Mesothelial cell of epicardium (in vitro differentiated cells): ENCODE measurements at places on chromosomes 7 and 10.

DNA sequence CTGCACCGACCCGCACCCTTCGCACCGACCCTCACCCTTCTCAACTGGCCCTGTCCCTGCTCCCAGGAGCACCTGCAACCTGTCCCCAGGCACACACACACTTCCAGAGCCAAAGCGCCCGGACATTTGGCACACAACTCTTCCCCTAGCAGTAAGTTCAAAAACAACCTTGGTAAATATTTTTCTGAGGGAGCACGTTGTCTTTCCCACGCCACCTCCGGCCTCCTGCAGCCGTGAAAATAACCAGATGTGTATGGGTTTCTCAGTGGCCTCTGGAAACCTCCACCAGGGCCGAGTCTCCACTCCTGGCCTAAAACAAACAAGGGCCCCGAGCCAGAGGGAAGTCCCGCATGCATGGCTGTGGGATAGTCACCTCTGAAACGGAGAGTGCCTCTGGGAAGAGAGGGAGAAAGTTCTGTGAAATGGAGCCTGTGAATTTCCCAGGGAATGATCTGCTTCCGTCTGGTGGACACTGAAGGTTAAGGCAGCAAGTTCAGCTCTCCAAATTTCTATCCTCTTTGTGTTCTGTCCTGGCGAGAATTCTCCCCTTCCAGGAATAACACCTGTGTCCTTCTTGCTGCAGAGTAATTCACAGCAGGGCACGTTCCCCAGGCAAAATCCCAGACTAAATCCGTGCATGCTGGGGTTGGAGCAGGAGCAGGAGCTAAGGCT is 15.8 kb downstream of the PODXL start:
- no peak for DNase-seq
- H3K4me1 ChIP-seq, result peaks cover 33% of the 10 kb centered on the region
- H3K36me3 ChIP-seq, result peaks cover 4% of the 10 kb centered on the region
- H3K27ac ChIP-seq, result peak overlapping the region; percentile 57
- H3K4me3 ChIP-seq, result no peak overlapping the region

DNA sequence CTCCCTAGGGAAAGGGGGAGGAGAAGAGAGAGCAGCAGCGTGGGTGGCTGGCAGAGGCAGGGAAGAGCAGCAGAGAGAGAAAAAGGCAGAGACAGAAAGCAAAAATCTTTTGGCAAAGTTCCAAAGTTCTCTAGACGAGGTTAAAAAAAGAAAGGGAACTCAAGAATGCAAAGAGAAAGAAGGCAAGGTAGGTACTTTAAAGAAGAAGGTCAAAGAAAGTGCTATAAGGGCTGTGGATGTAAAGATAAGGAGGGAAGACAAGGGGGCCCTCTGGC is 20.2 kb upstream of the OPTN start:
- H3K27me3 ChIP-seq, result no peaks in the 10 kb centered on the region
- peaks cover 9% of the 10 kb centered on the region for H3K4me1 ChIP-seq
- peaks cover 15% of the 10 kb centered on the region for H3K36me3 ChIP-seq
- no peak overlapping the region for H3K27ac ChIP-seq
- H3K4me3 ChIP-seq, result no peak overlapping the region

DNA sequence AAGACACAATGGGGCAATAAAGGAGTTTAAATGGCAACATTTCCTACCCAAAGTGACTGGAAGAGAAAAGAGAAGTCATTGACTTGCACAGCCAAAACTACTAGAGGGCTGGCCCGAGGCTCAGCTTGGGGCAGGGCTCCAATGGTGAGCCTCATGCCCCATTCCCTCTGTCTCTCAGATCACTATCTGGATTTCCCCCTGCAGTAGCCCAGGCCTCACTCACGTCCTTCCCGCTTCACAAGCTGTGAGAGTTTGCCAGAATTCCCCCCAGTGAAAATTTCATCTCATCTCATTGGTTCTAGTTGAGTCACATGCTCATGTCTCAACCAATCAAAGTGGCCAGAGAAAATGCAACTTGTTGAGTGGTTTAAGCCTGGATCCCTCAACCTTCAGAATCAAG is 181.3 kb downstream of the WDR11 start:
- H3K4me1 ChIP-seq, result peaks cover 32% of the 10 kb centered on the region
- no peak overlapping the region for H3K4me3 ChIP-seq
- no peak overlapping the region for H3K27ac ChIP-seq
- no peaks in the 10 kb centered on the region for H3K27me3 ChIP-seq
- no peak for DNase-seq
- no peaks in the 10 kb centered on the region for H3K36me3 ChIP-seq

- H3K36me3 ChIP-seq, result no peaks in the 10 kb centered on the region
- H3K27ac ChIP-seq, result peak overlapping the region; percentile 82
- H3K4me1 ChIP-seq, result peaks cover 34% of the 10 kb centered on the region
- no peaks in the 10 kb centered on the region for H3K27me3 ChIP-seq
- DNase-seq, result no peak
These were observed 9.0 kb downstream of the MTURN start for GRCh38 chr7:30143748-30144251.

GRCh38 chr7:16753932-16754855 is 639 bp downstream of the TSPAN13 start:
- no peaks in the 10 kb centered on the region for H3K36me3 ChIP-seq
- peak overlapping the region; percentile 91 for H3K27ac ChIP-seq
- peaks cover 2% of the 10 kb centered on the region for H3K27me3 ChIP-seq
- peak; percentile 36 for DNase-seq

GRCh38 chr10:93434991-93435491 is 47.1 kb downstream of the MYOF start:
- no peak for DNase-seq
- H3K27ac ChIP-seq, result peak overlapping the region; percentile 100
- H3K27me3 ChIP-seq, result no peaks in the 10 kb centered on the region
- H3K36me3 ChIP-seq, result peaks cover 5% of the 10 kb centered on the region
- H3K4me1 ChIP-seq, result peaks cover 53% of the 10 kb centered on the region

DNA sequence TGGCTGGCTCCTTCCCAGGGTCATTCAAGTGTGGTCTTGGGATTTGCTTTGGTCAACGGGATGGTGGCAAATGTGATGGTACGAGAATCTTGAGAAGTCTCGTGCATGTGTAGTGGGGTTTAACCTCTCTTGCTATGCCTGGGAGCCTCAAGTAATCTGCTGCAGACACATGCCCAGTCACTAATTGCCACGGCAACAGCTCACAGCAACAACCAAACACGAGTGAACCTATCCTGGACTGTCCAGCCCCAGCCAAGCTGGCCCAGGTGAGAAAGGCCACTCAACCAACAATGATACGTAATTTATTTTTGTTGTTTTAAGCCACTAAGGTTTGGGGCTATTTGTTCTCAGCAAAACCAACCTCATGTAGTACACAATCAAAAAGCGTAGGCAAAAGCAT is 38.1 kb upstream of the DDC start:
- no peak overlapping the region for H3K4me3 ChIP-seq
- no peaks in the 10 kb centered on the region for H3K27me3 ChIP-seq
- peaks cover 24% of the 10 kb centered on the region for H3K36me3 ChIP-seq
- H3K4me1 ChIP-seq, result no peaks in the 10 kb centered on the region
- DNase-seq, result no peak
- H3K27ac ChIP-seq, result no peak overlapping the region

GRCh38 chr7:92517631-92518030 is 10.7 kb downstream of the PEX1 start:
- no peaks in the 10 kb centered on the region for H3K27me3 ChIP-seq
- no peak for DNase-seq
- no peak overlapping the region for H3K4me3 ChIP-seq
- peaks cover 23% of the 10 kb centered on the region for H3K36me3 ChIP-seq
- no peaks in the 10 kb centered on the region for H3K4me1 ChIP-seq

- H3K27ac ChIP-seq, result no peak overlapping the region
- H3K36me3 ChIP-seq, result no peaks in the 10 kb centered on the region
- H3K4me1 ChIP-seq, result no peaks in the 10 kb centered on the region
- H3K4me3 ChIP-seq, result no peak overlapping the region
- peaks cover 4% of the 10 kb centered on the region for H3K27me3 ChIP-seq
- no peak for DNase-seq
These were observed 104.6 kb upstream of the GDF10 start for GRCh38 chr10:47195274-47195885.

DNA sequence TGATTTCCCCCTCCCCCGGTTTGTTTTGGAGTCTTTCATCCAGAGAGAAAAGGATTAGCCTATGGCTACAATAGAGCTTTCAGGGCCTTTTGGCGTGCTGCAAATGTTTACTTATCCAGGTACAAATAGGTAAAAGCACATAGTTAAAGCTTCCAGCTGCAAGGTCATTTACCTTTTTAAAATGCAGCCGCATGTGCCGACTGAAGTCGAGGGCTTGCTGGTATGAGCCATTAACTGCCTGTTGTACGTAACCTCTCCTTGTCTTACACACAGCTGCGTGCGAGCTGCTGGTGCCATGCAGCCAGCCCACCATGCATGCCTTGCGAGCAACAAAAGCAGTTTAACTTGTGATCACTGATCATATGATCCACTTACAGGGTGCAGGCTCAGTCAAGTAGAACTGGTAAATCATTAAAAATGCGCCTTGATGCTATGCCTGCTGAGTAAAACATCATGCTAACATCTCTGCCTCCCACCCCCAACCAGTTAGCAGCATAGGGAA is 866.4 kb downstream of the LRMDA start:
- H3K4me1 ChIP-seq, result peaks cover 56% of the 10 kb centered on the region
- no peak overlapping the region for H3K4me3 ChIP-seq
- no peak overlapping the region for H3K27ac ChIP-seq
- DNase-seq, result no peak
- H3K36me3 ChIP-seq, result no peaks in the 10 kb centered on the region
- H3K27me3 ChIP-seq, result peaks cover 14% of the 10 kb centered on the region

GRCh38 chr7:158495786-158496185 is 91.8 kb downstream of the PTPRN2 start:
- H3K4me3 ChIP-seq, result no peak overlapping the region
- H3K27me3 ChIP-seq, result peaks cover 27% of the 10 kb centered on the region
- H3K27ac ChIP-seq, result no peak overlapping the region
- no peak for DNase-seq
- peaks cover 11% of the 10 kb centered on the region for H3K4me1 ChIP-seq
- no peaks in the 10 kb centered on the region for H3K36me3 ChIP-seq

- H3K4me3 ChIP-seq, result no peak overlapping the region
- no peaks in the 10 kb centered on the region for H3K36me3 ChIP-seq
- no peak for DNase-seq
- no peak overlapping the region for H3K27ac ChIP-seq
These were observed 24.2 kb downstream of the AFAP1L2 start for GRCh38 chr10:114380060-114380459.

- H3K27ac ChIP-seq, result no peak overlapping the region
- peaks cover 18% of the 10 kb centered on the region for H3K36me3 ChIP-seq
These were observed 558.7 kb upstream of the FOXK1 start for GRCh38 chr7:4123346-4123745.

GRCh38 chr10:110765513-110766319 is 106.0 kb upstream of the PDCD4 start:
- H3K27me3 ChIP-seq, result no peaks in the 10 kb centered on the region
- H3K4me1 ChIP-seq, result peaks cover 5% of the 10 kb centered on the region
- H3K36me3 ChIP-seq, result no peaks in the 10 kb centered on the region
- DNase-seq, result no peak
- H3K27ac ChIP-seq, result peak overlapping the region; percentile 78

DNA sequence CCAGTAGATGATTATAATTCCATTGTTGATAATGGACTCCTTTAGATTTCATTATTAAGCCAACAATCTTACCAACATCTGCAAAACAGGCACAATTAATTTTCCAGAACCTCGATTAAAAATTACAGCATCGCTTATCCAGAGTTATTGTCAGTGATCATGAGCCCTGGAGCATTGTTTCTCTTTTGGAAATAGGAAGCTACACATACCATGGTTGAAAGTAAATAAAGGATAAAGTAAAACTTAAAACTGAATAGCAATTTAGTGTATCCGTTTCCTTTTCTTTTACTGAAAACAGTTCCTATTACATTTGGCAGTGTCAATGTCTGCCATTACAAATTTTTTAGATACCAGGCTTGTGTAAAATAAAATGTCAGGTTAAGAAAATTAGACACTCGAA is 9.9 kb upstream of the HOXA2 start:
- peaks cover 54% of the 10 kb centered on the region for H3K4me1 ChIP-seq
- H3K36me3 ChIP-seq, result peaks cover 19% of the 10 kb centered on the region
- no peaks in the 10 kb centered on the region for H3K27me3 ChIP-seq

DNA sequence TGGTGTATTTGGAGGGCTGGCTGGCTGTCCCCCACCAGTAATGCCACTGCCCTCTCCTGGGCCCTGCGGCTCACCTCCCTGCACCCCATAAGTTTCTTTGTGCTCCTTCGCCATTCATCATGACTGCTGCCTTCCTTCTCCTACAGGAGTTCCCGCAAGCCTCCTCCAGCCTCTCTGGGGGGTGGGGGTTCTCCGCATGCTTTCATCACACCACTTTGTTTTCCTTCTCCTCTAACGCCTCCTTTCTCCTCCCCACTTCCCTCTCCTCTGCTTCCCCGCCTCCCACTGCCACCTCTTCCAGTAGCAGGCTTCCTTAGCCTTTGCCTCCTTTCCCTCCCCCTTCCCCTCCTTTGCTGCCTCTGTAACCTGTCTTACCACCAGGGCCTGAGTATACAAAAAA is 58.1 kb downstream of the PAX2 start:
- H3K4me1 ChIP-seq, result peaks cover 9% of the 10 kb centered on the region
- H3K4me3 ChIP-seq, result no peak overlapping the region
- H3K36me3 ChIP-seq, result no peaks in the 10 kb centered on the region
- no peak overlapping the region for H3K27ac ChIP-seq
- peaks cover 89% of the 10 kb centered on the region for H3K27me3 ChIP-seq

DNA sequence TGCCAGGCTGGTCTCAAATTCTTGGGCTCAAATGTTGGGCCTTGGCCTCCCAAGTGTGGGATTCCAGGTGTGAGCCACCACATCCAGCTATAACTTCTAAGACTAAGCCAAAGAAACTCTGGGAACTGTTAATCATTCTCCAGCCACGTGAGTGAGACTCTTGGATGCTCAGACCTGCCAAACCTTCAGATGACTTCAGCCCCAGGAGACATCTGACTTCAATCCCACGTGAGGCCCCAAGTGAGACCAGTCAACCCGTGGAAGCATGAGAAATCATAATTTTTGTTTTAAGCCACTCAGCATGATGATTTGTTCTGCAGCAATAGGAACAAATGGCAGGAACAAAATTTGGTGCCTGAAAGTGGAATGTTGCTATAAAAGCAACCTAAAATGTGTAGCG is 4.3 kb upstream of the PCBD1 start:
- H3K27me3 ChIP-seq, result peaks cover 2% of the 10 kb centered on the region
- no peak overlapping the region for H3K4me3 ChIP-seq
- H3K36me3 ChIP-seq, result no peaks in the 10 kb centered on the region

DNA sequence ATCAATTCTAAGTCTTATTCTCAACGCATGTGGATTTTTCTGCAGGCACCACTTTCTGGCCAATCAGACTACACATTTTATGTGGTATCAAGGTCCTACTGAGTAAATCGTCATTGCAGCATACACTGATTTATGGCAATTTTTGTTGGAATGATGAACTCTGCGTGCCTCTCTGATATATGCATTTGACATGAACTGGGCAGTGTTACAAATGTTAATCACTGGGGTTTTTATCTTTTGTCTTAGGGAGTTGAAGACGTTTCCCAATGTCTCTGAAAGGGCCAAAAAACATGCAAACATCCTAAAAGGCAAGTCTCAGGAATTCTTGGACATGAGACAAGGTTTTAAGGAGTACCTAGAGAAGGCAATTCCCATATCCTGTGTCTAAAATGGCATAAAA is 809.5 kb upstream of the CELF2 start:
- H3K36me3 ChIP-seq, result peaks cover 4% of the 10 kb centered on the region
- peaks cover 15% of the 10 kb centered on the region for H3K4me1 ChIP-seq
- H3K27ac ChIP-seq, result peak overlapping the region; percentile 2
- H3K4me3 ChIP-seq, result no peak overlapping the region
- DNase-seq, result no peak
- no peaks in the 10 kb centered on the region for H3K27me3 ChIP-seq
